Kidney tubule cell (primary cell): ENCODE measurements at places on chromosomes 11 and 22.

DNA sequence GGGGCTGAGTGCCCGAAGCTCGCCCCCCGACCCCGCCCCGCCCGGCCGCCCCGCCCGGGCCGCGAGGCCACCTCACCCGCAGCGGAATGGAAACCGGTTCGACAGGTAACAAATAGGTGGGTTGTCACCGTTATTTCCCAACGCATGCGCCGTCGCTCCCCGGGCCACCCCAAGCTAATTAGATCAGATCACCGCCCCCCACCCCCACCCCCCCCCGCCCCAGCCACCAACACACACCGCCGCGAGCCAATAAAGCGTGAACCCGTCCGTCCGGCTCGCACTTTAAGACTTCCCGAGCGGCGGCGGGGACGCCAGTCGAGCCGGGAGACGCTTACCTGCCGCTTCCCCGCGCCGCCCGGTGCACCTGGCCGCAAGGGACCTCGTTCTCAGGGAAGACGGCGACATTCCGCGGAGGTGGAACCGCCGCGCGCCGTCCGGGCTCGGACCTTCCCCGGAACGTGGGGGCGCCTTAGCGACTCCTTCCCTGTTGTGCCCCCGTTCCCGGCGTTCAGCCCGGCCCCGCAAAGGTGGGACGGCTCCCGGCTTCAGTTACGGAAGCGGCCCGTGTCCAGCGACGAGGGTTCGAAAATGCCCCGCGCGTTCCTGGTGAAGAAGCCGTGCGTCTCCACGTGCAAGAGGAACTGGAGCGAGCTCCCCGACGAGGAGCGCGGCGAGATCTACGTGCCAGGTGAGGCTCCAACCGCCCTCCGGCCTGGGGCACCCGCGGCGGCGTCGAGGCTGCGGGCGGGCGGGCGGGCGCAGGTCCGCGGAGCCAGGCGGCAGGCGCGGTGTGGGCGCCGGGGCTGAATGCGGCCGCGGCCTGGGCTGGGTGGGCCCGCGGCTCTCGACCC, at the start of gene OVOL1:
OVOL1 (plus strand) TSS at position 278 of the 851 bp plus-strand sequence; CDS start at position 589, 311 bp downstream.
- DNase-seq, result peak; percentile 75

GRCh38 chr11:102924851-102925380, 30.6 kb downstream of the MMP13 start:
- peak; percentile 66 for DNase-seq

- no peak for DNase-seq
These were observed 1.5 kb downstream of the TPBGL start for GRCh38 chr11:75241906-75242644.

- DNase-seq, result no peak
These were observed 71.5 kb downstream of the LINC01488 start for GRCh38 chr11:69552951-69553350.

DNA sequence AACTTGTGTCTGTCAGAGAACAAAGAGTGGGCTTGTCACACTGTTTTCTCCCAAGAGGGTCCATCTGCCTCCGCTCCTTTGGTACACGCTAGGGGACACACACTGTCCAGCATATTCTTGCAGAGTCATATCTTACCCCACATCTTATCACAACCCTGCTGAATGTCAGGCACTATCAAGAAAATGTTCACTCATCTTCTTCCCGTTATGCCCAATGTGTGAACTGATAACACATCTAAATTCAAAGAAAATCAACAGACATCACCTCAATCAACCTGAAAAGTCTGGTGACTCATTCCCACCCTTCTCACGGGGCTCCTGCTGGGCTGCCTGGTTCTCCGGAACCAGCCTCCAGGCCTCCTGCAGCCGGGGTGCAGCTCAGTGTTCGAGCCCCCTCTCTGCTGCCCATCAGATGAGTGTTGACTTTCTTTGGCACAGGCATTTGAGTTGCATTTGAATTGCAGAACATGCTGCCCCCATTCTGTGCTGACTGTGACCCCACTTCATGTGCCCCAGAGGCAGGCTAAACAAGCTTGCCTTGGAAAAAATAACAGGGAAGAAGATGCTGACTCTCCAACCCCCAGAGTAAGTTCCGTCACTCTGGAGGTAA, 19.4 kb downstream of the GRAP2 start:
- DNase-seq, result no peak

DNA sequence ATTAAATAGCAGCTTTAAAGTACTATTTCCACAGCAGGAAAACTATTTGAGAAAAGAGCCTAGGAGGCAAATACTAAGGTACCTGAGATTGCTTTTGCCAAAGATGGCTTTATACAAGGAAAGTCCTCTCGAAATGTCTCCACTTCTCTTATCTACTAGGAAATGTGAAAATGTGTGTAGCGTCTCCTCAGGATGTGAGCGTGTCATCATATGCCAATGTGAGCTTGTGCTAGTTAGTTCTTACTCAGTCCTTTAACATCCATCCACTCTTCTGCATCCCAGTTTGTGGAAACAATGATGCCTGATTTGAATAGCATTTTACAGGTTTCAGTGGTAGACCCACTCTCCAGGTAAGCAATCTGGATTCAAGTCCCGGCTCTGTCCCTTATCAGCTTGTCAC, 421.0 kb downstream of the DYNC2H1 start:
- DNase-seq, result peak; percentile 35

GRCh38 chr11:57203882-57204480, 22.2 kb downstream of the LRRC55 start:
- DNase-seq, result no peak

DNA sequence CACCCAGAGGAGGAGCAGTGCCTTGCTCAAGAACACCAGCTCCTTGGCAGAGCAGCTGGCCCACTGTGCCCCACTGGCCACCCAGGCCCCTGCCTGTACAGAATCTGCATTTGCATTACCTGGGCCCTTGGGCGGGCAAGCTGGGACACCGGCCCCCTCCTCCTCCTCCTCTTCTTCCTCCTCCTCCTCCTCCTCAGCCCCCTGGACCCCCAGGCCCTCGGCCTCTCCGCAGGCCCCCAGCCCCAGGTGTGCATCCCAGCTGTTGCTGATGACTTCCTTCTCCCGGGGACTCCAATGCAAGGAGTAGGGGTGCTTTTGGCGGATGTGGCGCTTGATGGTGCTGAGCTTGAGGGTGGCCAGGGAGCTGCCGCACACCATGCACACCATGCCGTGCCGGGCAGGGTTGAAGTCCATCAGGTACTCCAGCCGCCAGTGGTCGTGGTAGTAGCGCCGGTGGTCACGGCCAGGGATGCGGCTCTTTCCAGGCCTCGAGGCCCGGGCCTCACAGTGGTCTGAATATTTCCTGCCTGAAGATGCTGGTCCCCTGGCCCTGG, 2.8 kb downstream of the ZFTA start:
- no peak for DNase-seq

DNA sequence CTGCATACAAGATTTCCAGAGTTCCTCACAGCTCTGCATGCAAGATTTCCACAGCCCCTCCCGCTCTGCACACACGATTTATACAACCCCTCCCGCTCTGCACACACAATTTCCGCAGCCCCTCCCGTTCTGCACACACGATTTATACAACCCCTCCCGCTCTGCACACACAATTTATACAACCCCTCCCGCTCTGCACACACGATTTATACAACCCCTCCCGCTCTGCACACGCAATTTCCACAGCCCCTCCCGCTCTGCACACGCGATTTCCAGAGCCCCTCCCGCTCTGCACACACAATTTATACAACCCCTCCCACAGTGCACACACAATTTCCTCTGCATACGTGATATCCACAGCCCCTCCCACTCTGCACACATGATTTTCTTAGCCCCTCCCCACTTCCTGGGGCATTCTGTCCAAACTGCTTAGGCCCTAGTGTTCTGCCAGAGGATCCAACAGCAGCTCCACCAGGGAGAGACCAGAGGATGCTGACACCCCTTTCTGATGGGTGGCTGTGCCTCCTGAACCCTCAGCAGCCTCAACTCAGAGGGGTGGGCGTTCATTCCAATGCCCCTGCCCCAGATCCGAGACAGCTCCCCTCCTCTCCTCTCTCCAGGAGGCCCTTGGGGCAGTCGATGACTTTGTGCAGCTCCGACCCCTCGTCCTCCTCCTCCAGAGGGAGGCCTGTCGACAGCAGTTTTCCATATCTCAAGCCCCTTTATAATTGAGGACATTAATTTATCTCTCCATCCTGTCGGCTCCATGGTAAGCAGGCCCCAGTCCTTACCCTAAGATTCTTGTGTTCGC, 671.7 kb downstream of the BRD1 start:
- no peak for DNase-seq

DNA sequence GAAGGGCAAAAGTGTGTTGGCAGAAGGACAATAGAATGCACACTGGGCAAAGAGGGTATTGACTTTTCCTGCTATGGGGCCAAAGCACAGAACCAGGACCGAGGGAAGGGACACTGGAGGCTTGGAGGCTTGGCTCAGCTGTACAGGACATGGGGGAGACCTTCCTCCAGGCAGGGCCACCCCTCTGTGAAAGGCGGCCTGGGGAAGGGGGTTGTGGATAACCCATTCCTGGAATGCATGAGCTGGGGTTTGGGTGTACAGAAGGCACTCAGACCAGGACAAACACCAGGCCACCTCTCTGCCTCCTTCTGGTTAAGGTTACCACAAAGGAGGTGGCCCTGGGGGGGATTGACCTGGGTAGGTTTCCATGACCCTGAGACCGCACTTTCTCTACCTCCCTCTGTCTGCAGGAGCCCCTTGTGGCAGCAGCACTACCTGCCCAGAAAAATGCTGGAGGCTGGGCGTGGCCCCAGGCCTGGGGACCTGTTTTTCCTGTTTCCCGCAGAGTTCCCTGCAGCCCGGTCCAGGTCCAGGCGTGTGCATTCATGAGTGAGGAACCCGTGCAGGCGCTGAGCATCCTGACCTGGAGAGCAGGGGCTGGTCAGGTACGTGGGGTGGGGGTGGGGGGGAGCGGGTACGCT, 9.6 kb downstream of the P2RY2 start:
- peak; percentile 58 for DNase-seq

DNA sequence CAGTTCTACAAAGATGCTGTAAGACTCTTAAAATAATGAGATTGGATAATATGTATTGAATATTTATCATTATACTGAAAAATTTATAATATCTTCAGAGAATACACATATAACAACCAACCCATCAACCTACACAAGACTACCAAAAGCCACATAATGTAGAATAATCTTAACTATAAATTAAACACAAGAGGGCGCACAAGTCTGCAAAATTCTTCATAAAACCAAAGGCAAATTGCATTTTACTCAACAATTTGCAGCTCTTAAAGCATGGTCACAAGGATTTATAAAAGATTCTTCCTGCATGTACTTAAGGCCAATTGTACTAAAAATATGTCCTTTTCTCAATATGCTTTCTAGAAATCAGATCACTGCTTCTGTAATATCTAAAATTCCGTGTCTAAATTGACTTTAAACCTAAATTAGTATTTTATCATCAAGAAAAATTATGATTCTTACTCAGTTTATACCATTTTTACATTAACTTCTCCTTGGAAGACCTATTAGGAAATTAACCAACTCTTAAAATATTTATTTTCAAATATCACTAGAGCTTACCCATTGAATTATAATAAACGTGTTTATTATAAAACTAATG, 79.0 kb downstream of the TTC28 start:
- DNase-seq, result peak; percentile 69

DNA sequence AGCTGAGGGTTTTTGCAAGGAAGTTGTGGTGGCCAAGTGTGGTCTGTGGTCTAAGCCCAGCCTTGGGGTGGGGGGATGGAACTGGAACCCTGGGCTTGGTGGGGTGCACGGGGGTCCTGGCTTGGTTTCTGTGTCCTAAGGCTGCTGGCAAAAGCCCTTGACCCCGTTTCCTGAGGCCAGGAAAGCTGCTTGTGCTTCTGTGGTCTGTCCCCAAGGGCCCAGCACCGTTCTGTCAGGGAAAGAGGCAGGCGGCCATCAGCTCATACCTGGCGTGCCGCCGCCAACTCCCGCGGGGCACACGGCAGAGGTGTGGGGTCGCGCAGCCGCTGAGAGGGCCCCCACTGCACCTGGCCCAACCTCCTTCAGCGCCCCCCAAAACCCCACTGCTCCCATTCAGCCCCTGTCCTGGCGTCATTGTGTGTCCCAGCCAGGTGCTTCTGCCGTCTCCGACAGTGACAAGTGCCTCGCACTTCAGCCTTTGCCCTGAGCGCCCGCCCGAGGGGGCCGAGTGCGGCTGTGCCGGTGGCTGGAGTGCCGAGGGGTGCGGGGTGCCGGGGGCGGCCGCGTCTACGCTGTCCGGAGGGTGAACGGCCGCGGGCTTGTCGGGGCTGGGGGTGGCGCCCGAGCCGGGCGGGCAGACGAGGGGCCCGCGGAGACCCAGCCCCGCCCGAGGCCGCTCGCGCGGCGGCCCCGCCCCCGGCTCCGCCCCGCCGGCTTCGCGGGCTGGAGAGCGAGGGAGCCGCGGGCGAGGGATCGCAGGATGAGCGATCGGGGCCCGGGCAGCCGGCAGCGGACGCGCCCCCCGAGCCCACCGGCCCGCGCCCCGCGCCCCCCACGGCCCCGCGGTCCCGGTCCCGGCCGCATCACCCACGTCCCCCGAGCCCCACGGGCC, at the start of gene CNIH2:
CNIH2 (plus strand) TSS at position 705 of the 892 bp plus-strand sequence. CDS start 282 bp downstream, outside the sequence.
- peak; percentile 20 for DNase-seq

DNA sequence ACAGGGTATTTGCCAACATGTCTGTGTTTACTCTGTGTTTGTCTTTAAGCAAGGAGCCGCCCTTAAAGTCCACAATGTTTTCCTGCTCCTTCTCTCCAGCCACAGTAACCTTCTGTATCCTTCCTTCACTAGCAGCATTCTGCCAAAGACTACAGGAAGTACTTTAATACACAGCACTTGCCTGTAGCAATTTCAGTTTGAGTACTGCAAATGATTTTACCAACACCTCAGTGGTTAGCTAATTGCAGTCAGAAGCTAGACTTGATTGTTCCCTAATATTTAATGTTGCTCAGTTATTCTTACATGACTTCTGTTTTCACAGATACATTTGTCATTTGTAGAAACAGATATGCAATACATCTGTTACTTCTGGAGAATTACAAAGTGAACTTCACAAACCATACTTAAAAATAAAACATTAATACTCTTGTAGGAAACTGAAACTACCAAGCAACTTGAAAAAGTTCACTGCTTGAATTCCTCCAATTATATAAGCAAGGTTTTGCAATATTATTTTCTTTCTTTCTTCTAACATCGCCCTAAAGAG, 69.1 kb downstream of the FCHSD2 start:
- DNase-seq, result peak; percentile 11
